ENCODE measurements at places on chromosomes 6 and 20.

GRCh38 chr20:20632644-20633043 lies 79.8 kb downstream of the RALGAPA2 start:
- no peak overlapping the region for H3K4me3 ChIP-seq
- peaks cover 12% of the 10 kb centered on the region for H3K36me3 ChIP-seq
- no peaks in the 10 kb centered on the region for H3K27me3 ChIP-seq
- H3K27ac ChIP-seq: no peak overlapping the region
- no peak for DNase-seq

- H3K36me3 ChIP-seq: no peaks in the 10 kb centered on the region
- H3K27me3 ChIP-seq: peaks cover 54% of the 10 kb centered on the region
- H3K27ac ChIP-seq: no peak overlapping the region
- H3K4me3 ChIP-seq: no peak overlapping the region
- peaks cover 9% of the 10 kb centered on the region for H3K4me1 ChIP-seq
These were observed 44.3 kb downstream of the CPXM1 start for GRCh38 chr20:2756056-2756611.

- H3K27me3 ChIP-seq: peaks cover 25% of the 10 kb centered on the region
- H3K27ac ChIP-seq: no peak overlapping the region
- no peaks in the 10 kb centered on the region for H3K36me3 ChIP-seq
- peaks cover 3% of the 10 kb centered on the region for H3K4me1 ChIP-seq
- peak; percentile 68 for DNase-seq
These were observed 304.1 kb downstream of the TAF4 start for GRCh38 chr20:61761453-61762166.

- H3K4me3 ChIP-seq: no peak overlapping the region
- peaks cover 15% of the 10 kb centered on the region for H3K27me3 ChIP-seq
- DNase-seq: no peak
- no peak overlapping the region for H3K27ac ChIP-seq
- H3K4me1 ChIP-seq: no peaks in the 10 kb centered on the region
- H3K36me3 ChIP-seq: no peaks in the 10 kb centered on the region
These were observed 19.8 kb downstream of the SLC22A3 start for GRCh38 chr6:160367798-160368547.

GRCh38 chr20:51396365-51396909 lies 146.1 kb downstream of the NFATC2 start:
- DNase-seq: no peak
- no peaks in the 10 kb centered on the region for H3K27me3 ChIP-seq
- H3K36me3 ChIP-seq: no peaks in the 10 kb centered on the region
- H3K4me1 ChIP-seq: peaks cover 15% of the 10 kb centered on the region
- no peak overlapping the region for H3K4me3 ChIP-seq

- H3K36me3 ChIP-seq: peaks cover 5% of the 10 kb centered on the region
- peaks cover 31% of the 10 kb centered on the region for H3K4me1 ChIP-seq
- DNase-seq: no peak
These were observed 16.7 kb downstream of the ZNF292 start for GRCh38 chr6:87171938-87172633.

DNA sequence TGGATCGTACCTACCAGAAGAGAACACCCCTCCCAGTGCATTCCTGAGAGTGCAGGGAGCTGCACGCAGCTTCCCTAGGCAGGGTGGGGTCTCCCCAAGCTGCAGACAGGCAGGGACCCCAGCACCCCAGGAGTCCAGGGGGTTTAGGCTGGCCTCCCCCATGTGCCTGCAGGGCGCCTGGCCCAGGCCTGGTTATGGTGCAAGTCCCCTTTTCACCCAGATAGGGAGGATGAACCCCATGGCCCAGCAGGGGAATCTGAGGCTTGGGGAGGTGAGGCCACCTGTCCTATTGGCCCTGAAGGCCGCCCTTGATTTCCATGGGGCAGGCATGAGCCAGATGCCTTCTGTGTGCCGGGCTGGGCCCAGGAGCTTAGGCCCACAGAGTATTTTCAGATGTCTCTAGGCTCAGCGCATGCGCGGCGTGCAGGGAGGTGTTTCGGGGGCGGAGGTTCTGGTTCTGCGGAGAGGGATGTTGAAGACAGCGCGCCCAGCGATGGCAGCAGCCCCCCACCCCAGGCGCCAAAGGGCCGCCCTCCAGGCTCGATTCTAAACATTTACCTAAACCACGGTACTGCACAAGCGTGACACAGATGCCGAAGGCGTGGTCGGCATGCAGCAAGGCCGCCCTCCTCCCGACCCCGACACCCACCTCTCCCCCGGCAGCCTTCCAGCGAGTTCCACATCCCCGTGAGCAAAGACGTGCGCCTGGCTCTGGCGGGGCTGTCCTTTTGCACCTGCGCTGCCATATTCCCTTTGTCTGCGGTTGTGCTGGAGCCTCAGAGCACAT lies 29.4 kb downstream of the COL20A1 start:
- peak; percentile 79 for DNase-seq
- H3K4me1 ChIP-seq: no peaks in the 10 kb centered on the region
- no peak overlapping the region for H3K4me3 ChIP-seq
- H3K36me3 ChIP-seq: no peaks in the 10 kb centered on the region

DNA sequence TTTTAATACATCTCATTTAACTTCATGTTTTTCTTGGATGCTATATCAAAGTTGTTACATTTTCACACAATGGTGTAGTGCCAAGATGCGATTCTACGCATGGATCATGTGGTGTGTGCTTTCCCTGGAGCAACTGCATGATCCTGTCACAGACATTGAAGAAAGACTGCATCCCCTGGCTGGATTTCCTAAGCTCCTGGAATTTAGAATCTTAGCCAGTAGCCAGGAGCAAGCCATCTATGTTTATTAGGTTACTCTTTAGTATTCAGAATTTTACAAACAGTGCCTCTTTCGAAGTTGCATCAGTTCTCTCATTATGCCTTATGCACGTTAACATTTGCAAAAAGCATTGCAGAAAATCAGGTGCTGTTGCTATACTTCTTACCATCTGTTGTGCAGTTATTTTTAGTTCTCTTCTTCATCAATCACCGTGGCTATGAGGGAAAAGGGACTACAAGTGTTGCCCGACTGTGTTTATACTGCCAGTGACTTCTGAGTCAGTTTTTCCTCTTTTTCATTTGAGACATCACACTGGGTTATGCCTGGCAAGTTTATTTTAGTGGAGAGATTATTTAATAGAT lies 584.2 kb downstream of the BCKDHB start:
- no peak for DNase-seq
- no peak overlapping the region for H3K4me3 ChIP-seq
- no peak overlapping the region for H3K27ac ChIP-seq
- peaks cover 10% of the 10 kb centered on the region for H3K4me1 ChIP-seq
- H3K36me3 ChIP-seq: peaks cover 9% of the 10 kb centered on the region
- peaks cover 3% of the 10 kb centered on the region for H3K27me3 ChIP-seq

DNA sequence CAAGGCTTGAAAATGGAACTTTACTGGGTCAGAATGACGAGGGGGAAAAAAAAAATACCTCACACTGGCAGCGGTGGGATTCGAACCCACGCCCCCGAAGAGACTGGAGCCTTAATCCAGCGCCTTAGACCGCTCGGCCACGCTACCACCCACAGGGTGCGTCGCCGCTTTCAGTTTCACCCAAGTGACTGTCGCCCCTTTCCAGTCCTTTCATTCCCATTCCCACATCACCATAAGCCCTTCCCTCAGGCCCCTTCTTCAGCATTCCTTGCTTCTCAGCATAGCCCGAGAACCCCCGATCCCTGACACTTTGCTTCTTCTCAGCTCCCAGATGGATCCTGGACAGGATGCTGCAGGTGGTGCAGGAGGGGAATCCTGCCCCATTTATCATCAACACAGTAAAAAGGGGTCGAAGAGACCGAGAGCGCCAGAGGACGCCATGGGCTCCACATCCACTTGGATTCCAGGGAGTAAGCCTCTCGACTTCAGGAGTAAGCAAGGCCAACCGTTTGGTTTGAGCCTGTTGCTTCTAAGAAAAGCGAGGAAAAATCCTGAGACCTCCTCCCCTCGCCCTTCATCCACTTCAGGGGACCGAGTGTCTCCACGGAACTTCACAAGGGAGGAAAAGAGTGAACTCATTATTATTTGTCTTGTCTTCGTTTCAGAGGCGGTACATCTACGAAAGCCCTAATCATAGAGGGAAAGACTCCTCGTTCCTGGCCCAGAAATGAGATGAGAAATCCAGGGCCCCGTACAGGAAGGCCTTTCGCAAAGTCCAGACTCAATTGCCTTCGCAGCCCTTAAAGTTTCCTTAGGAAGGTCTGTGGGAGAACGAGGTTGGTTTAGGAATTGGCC lies 20.0 kb upstream of the TRIM27 start:
- H3K4me1 ChIP-seq: peaks cover 41% of the 10 kb centered on the region
- peak overlapping the region; percentile 79 for H3K4me3 ChIP-seq
- H3K27ac ChIP-seq: peak overlapping the region; percentile 92

DNA sequence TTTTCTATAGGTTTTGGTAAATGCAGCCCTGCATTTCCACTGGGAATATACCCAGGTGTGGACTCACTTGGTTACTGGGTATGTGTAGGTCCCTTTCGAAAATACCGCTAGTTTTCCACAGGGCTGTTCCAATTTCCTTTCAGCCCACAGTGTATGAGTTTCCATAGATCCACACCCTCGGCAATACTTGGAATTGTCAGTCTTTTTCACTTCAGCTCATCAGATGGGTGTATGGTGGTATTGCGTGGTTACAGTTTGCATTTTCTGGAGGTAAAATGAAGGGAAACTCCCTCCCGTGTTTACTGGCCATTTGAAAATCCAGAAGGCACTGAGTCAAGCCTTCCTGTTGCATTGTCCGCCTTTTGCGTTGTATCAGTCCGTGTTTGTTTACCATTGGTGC lies 453.6 kb downstream of the CDH26 start:
- H3K4me1 ChIP-seq: no peaks in the 10 kb centered on the region
- no peak overlapping the region for H3K4me3 ChIP-seq
- no peak for DNase-seq
- H3K36me3 ChIP-seq: no peaks in the 10 kb centered on the region
- no peaks in the 10 kb centered on the region for H3K27me3 ChIP-seq

DNA sequence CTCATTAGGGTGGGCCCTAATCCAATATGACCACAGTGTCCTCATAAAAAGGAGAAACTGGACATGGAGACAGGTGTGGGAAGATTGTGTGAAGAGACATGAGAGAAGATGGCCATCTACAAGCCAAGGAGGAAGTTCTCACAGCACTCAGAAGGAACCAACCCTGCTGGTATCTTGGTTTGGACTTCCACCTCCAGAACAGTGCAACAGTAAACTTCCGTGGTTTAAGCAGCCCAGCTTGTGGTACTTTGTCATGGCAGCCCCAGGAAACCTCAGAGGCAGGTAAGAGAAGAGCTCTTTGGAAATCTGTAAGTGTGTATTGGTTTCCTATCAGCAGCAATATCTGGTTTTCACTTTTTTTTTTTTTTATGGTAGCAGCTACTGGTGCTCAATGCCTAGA lies 16.5 kb upstream of the CNKSR3 start:
- H3K27me3 ChIP-seq: no peaks in the 10 kb centered on the region
- peaks cover 6% of the 10 kb centered on the region for H3K4me1 ChIP-seq
- no peaks in the 10 kb centered on the region for H3K36me3 ChIP-seq

GRCh38 chr6:137864812-137865508 lies 2.1 kb upstream of the TNFAIP3 start:
- H3K27me3 ChIP-seq: no peaks in the 10 kb centered on the region
- H3K27ac ChIP-seq: no peak overlapping the region
- no peak for DNase-seq
- peaks cover 37% of the 10 kb centered on the region for H3K4me1 ChIP-seq
- H3K36me3 ChIP-seq: no peaks in the 10 kb centered on the region
- no peak overlapping the region for H3K4me3 ChIP-seq

DNA sequence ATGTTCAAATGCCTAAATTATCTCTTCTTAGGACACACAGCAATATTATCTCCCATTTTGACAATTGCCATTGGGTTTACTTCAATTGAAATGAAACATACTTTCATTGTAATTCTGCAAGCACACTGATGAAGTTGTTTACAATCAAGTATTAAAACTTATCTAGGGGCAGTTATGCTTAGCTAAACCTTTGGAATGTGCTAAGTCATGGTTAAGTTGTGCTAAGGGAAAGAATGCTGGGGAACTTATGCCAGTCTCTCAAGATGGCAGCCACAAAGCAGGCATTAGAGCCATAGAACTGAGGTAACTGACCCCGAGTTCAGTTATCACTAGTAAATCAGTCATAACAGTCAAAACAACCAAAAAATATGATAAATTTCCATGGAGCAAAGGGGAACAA lies 59.1 kb upstream of the NT5E start:
- no peak for DNase-seq
- no peak overlapping the region for H3K4me3 ChIP-seq
- no peaks in the 10 kb centered on the region for H3K27me3 ChIP-seq
- no peaks in the 10 kb centered on the region for H3K36me3 ChIP-seq

- no peaks in the 10 kb centered on the region for H3K4me1 ChIP-seq
- no peak overlapping the region for H3K27ac ChIP-seq
- no peak for DNase-seq
- no peaks in the 10 kb centered on the region for H3K36me3 ChIP-seq
These were observed 89.9 kb downstream of the SEL1L2 start for GRCh38 chr20:13900496-13900895.

Measured in chondrocyte (in vitro differentiated cells).